ENCODE measurements at places on chromosomes 4 and X. TPM values are rescaled to one million over a fixed set of nuclear protein-coding genes. Genes with fewer than 3 reads are reported as not detected.

The RNF128 gene
- not detected for total RNA-seq

The SSX4 gene
- total RNA-seq = not detected

The UGT2A1 gene
- 0.33 TPM for total RNA-seq

The GLRB gene
- 4.2 TPM for total RNA-seq

The C1QTNF7 gene
- not detected for total RNA-seq

The COX7B2 gene
- total RNA-seq = not detected

The TLR1 gene
- 4.6 TPM for total RNA-seq

The EGFL6 gene
- not detected for total RNA-seq

The SHROOM3 gene
- 1.6 TPM for total RNA-seq

The VCX2 gene
- total RNA-seq = not detected

The DOK7 gene
- total RNA-seq = not detected

The NXF2 gene
- total RNA-seq = not detected

The DCTD gene
- 84.2 TPM for total RNA-seq

The SPANXN4 gene
- total RNA-seq = not detected

The SLC34A2 gene
- not detected for total RNA-seq

The DDX53 gene
- not detected for total RNA-seq

The SPOCK3 gene
- not detected for total RNA-seq

The ADAM29 gene
- total RNA-seq = not detected

The C1GALT1C1 gene
- total RNA-seq = 62.8 TPM

The TCEAL7 gene
- 1.5 TPM for total RNA-seq

The CFAP99 gene
- 0.19 TPM for total RNA-seq
